ENCODE measurements at places on chromosomes 16 and 17.

- no peak for DNase-seq
Observed at GRCh38 chr17:55811536-55811935, 60.7 kb downstream of the PCTP start.

- DNase-seq: no peak
Observed at GRCh38 chr17:238964-239259, 57.5 kb upstream of the DOC2B start.

GRCh38 chr16:1216296-1216619 is 8.8 kb downstream of the TPSG1 start:
- DNase-seq: no peak

DNA sequence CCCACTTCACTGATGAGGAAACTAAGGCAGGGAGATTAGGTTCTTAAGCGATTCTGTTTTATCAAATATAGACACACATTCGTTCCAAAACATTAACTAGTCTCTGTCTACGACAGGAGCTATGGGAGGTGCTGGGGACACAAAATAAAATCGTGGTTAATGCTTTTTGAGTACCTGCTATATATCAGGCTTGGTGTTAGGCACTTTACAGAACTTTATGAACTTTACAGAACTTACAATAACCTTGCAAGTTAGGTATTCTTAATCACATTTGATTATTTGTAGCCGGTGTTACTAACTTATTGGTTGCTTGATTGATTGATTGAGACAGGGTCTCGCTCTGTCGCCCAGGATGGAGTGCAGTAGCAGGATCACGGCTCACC is 538 bp upstream of the HEATR3 start:
- no peak for DNase-seq

DNA sequence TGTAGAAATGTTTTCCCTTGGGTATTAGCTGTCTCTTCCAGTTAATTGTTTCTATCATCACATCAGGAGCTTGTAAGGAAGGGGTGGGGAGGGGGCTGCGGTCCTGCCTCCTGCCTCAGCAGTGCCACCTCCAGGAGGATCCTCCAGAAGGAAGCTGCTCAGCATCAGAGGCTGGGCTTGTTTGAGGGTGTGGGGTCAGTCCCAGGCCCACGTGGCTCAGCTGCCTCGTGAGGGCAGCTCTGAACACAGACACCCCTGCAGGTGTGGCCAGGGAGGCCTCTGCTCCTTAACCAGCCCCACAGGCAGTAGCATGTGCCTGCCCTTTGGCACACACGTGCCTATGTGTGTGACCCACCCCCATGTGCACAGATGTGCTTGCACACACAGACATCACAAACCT is 46.3 kb downstream of the MRM1 start:
- DNase-seq: no peak

DNA sequence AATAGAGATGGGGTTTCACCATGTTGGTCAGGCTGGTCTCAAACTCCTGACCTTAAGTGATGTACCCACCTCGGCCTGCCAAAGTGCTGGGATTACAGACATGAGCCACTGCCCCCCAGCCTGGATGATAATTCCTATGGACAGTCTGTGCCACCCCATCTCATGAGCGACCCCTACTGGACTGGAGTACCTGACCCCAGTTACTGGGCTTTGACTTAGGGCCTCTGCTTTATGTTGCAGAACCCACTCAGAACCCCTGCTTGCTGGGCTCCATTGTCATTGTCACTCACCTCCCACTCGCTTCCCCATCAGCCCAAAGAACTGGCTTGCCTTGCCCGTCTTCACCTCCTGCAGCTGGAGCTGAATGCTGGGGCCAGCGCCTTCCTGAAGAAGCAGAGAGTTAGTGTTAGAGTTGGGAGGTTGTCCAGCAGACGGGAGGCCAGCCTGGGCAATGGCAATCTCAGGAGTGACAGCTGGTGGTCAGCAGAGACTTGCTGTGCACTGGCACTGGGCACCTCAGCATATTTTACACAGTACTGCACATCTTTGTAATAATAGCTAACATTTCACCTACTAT is 4.0 kb downstream of the TAC4 start:
- DNase-seq: no peak

GRCh38 chr16:721765-722540 is 1.0 kb downstream of the ANTKMT start:
- DNase-seq: no peak

GRCh38 chr16:86951831-86952598 is 365.2 kb downstream of the C16orf95 start:
- DNase-seq: peak; percentile 98

GRCh38 chr17:72426948-72427760 is 306.3 kb downstream of the SOX9 start:
- DNase-seq: no peak

DNA sequence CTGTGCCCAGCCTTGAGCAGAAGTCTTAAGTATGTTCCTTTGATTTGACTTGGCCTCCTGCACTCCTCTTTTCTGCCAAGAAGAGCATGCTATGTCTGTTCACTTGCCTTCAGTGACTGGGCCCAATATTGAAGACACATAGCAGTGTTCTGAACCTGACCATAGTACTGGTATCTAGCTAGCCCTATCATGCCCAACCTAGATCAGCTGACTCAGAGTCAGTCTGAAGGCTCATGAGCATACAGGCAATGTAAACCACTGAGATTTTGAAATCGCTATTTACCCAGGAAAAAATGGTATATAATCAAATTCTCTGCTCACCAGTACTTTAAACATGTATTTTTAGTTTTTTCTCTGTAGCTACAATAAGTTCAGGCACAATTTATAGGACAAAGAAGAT is 129.4 kb downstream of the TANC2 start:
- no peak for DNase-seq

DNA sequence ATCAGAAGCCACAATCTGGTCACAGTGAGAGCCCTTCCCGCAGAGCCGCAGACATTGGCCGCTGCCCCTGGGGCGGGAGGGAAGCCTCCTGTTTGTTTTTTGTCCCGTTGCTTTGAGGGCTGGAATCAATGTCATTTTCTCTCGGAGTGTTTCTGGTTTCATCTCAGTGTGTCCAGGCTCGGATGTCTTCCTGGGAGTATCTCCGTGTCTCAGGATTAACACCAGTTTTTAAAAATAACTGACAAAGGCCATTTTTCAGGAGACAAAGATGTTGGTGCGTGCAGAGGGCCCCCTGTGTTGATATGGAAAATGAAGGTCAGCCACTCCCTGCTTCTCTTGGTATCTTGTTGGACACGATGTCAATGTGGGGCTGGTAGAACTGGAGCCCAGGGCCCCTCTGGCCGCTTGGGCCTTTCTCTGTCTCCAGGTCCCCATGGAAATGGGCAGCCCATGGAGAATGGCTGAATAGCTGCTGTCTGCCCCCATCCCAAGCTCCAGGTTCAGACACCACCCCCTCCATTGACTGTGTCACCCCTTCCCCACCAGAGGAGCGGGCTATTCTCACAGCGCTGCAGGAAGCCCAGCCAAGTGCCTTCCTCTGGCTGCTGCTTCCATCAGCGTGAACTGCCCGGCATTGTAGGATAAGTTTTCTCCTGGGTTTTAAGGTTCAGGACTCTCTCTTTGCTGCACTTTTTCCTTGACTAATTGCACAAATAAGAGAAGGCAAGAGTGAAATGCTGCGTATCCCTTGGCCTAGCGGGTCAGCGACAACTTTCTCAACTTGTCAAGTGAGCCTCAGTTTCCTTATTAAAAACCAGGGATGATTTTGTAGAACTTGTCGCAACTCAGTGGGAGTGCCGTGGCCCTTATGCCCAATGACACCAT is 72.2 kb upstream of the METTL9 start:
- no peak for DNase-seq

DNA sequence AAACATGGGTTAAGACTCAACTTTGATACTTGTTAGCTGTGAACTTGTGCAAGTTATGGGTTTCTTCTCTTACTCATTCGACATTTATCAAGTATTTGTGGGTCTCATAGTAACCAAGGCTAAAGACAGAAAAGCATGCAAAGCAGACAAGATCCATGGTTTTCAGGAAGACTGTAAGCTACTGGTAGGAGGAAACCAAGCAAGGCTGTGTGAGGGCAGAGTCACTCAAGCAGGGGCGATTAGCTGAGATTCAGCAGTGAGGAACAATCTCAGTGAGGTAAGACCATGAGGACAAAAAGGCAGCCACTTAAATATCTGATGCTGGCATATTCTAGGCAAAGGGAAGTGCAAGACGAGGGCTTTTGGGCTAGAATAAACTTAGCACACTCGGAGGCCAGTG is 29.5 kb downstream of the MBTD1 start:
- DNase-seq: no peak

GRCh38 chr17:81470944-81471817 is 41.4 kb downstream of the ACTG1 start:
- peak; percentile 56 for DNase-seq

DNA sequence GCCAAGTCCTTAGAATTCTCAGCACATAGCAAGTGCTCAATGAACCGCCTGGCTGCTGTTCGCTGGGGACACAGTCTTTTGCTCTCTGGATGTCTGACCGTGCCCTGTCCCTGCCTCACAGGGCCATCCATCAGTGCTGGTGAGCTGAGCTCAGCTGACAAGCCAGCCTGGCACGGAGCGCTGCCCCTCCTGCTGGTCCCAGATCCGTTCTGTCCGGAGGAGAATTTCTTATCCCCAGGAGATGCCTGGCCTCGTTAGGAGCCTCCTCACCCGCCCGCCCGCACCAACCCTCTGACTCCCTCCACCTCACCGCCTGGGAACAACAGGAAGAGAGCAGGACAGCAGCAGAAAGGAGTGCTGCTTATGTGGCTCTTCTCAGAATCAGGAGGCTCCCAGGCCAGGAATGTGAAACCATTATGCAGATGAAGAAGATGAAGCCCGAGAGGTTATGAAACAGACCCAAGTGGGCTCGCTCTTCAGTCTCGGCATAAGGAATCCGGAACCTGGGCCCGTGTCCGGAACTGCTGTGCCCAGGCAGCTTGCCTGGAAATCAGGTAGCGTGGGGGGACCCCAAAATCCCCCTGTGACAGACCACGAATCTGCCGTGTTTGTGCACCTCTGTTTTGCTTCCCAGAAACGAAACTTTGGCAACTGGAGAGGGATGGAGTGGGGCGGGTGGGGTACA is 28.8 kb upstream of the RMI2 start:
- no peak for DNase-seq

DNA sequence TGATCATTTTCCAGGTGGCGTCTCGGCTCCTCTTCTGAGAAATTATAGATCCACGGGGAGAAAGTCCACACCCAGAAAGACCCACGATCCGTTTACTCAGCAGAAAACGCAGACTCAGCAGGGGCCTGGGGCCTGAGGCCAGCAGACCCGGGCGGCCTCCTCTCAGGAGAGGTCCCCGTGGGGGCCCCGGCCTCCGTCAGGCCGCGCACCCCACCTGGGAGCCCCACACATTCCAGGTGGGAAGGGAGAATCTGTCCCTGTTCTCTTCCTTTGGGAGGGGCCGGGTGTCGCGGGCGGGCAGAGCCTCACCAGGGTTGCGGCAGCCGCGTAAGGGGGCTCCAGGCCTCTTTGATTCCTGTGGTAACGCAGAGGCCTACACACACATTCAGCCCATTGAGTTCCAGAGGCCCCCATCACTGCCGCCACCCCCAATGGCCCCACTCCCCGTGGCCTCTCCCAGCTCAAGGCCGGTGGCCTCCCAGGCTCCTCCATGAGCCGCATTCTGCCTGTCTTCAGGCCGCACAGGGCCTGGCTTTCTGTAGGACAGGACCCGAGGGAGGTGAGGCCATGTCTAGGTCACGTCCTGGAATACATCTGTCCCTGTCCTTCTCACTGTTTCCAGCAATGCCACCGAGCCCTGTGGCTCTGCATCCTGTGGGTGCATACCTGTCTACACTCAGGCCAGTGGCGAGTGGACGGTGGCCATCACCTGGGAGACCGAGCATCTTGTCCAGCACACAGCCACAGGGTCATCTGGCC is 1.6 kb upstream of the IGFALS start:
- no peak for DNase-seq

DNA sequence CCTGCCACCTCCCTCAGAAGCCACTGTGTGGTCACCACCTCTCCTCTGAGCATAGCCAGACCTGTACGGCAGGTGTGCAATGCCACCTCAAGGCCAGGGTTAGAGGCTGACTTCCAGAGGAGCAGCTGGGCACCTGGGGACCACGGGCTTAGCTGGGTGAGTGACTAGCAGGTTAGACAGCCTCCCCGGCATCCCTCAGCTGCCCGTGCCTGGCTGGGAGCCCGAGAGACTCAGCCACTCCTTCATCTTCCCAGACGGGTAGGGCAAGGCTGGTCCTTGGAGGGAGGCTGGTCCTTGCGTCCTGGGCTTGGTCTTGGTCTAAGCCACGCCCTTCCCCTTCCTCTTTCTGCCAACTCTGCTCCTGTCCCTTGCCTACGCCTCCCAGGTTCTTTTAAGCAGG is 7.8 kb downstream of the CRHR1 start:
- no peak for DNase-seq

GRCh38 chr17:31509095-31509804 is 117.8 kb downstream of the RAB11FIP4 start:
- no peak for DNase-seq

DNA sequence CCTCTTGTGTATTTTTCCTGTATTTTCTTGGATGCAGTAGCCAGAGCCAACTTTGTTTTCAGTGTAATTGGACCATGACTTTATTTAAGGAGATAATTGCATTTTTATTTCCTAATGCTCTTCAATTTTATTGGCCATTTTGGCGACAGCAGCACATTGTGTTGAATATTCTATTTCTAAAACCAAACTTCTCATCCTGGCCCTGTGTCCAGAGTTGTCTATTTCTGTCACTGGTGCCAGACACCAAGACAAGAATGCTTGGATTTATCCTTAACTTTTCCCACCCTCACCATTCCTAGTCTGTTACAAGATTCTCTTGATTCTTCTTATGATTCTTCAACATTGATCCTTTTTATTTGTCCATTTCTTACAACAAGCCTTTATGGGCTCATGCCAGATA is 37.1 kb downstream of the ARHGAP44 start:
- no peak for DNase-seq

DNA sequence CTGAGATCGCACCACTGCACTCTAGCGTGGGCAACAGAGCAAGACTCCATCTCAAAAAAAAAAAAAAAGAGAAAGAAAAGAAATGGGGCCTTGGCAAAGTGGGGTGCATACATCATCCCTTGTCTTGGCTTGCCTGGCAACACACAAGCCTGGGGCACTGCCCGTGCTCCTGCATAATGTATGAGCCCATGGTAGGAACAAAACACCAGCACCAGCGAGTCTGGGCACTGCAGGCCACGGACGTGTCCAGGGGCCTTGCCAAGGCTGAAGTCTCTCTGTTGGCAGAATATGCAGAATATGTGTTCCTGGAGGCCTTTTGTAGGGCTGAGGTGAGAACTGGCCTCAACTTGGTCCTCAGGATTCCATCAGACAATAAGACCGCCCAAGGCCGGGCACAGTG is 15.7 kb upstream of the ALDOA start:
- no peak for DNase-seq

- DNase-seq: peak; percentile 49
Observed at GRCh38 chr16:75000481-75001081, 1.8 kb downstream of the ZNRF1 start.

Data from EL (cell line).